Mesenteric fat pad (tissue), 1 donor: ENCODE measurements at places on chromosomes 16 and 17. TPM values are rescaled to one million over a fixed set of nuclear protein-coding genes. Genes with fewer than 3 reads are reported as not detected.

RUNDC3A gene
- total RNA-seq: 0.13 TPM

DNA sequence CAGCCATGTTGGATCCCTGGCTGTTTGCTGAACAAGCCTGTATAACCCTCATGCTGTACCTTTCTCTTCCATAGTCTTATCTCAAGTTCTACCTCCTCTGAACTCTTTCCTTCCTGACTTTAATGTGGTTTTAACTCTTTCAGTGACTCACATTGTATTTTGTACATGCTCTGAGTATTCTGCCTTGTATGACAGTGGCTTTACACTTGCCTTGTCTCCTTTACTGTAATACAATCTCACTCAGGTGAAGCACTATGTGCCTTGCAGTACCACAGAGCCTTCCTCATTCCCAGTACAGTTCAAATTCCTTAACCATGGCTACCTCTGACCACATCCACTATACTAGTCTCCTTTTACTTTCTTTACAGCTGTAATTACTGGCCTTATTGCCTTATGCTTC is 14.1 kb downstream of the PSMD11 start:
- DNase-seq: no peak

DNA sequence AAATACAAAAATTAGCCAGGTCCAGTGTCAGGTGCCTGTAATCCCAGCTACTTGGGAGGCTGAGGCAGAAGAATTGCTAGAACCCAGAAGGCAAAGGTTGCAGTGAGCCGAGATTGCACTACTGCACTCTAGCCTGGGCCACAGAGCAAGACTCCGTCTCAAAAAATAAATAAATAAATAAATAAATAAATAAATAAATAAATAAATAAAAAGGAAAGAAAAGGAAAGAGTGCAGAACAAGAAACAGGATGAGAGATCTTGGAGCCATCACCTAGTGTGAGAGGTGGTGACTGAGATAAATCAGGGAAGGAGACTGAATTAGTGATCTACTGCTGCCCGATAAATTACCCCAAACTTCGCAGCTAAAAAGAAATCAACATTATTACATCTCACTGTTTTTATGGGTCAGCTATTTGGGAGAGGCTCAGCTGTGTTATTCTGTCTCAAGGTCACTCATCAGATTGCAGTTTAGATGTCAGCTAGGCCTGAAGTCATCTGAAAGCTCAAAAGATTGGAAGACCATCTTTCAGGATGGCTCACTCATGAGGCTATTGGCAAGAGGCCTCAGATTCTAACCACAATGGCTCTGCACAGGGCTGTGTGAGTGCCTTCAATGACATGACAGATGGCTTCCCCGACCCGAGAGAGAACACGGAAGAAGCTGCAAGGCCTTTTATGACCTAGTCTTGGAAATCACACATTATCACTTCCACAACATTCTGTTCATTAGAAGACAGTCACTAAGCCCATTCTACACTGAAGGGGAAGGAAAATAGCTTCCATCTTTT is 66.4 kb downstream of the CMC2 start:
- DNase-seq: no peak

- peak; percentile 64 for DNase-seq
Observed at GRCh38 chr17:77735566-77736198, 222.8 kb upstream of the TNRC6C start.

ADAMTS18 gene
- 10.4 TPM for total RNA-seq

DNA sequence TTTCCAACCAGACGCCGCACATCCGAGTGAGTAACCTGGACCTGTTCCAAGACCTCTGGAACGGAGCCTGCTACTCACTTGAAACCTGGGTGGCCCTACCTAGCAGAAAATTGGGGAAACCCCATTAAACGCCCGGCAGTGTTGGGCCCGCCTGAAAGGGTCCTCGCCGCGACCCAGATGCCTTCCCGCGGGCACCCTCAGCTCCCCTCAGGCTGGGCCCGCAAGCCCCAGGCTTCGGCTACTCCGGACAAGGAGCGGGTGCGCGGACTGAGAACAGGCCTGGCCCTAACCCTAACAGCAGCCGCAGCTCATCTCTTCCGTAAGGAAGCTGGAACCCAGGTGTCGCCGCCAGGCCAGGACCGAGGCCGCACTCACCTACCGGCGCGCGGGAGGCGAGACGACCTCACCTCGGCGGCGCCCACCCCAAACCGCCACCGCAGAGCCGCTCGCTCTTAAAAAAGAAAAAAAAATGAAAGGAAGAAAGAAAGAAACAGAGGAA is 344 bp downstream of the PSME3IP1 start:
- no peak for DNase-seq

GRCh38 chr16:10989559-10989958 is 45.2 kb downstream of the CLEC16A start:
- DNase-seq: no peak

- no peak for DNase-seq
Observed at GRCh38 chr17:67241719-67242341, 3.2 kb downstream of the HELZ start.

SCNN1B gene
- total RNA-seq: 4.4 TPM

DNA sequence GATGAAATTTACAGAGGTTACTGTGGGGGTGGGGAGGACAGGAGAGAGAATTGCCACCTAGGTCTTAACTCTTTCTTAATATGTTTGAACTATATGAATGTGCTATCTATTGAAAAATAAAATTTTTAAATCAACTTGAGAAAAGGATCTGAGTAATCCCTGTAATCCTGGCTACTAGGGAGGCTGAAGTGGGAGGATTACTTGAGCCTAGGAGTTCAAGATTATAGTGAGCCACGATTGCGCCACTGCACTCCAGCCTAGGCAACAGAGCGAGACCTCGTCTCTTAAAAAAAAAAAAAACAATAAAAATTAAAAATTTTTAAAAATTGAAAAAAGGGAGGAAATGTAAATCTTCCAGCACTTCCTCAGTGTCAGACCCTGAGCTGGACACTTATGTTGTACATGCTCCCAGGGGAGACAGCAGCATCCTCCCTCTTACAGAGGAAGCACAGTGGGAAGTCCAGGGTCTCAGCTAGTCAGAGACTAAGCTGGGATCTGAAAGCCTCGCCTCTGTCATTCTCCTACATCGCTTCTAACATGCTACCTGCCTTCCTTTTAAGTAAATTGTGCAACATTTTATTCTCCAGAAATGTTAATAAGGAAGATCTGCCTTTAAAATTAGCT is 21.9 kb downstream of the PMM2 start:
- no peak for DNase-seq

DNA sequence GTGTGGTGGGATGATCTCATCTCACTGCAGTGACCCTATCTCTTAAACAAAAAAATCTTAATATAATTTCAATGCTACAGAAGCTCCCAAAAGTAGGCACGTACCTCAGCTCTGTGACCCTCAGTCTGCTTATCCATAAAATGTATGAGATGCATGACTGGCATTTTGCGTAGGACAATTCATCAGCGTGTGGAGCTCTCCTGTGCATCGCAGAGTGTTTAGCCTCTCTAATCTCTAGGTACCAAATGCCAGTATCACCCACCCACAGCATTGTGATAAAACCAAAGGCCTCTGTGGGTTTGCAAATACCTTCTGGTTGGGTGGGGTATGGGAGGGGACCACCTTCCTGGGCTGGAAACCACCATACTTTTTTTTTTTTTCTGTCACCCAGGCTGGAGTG is 19.0 kb upstream of the TUBG2 start:
- no peak for DNase-seq

- no peak for DNase-seq
Observed at GRCh38 chr16:28872952-28873351, 5.3 kb upstream of the ATP2A1 start.

GRCh38 chr16:30853758-30854157 is 40.1 kb downstream of the BCL7C start:
- no peak for DNase-seq

DNA sequence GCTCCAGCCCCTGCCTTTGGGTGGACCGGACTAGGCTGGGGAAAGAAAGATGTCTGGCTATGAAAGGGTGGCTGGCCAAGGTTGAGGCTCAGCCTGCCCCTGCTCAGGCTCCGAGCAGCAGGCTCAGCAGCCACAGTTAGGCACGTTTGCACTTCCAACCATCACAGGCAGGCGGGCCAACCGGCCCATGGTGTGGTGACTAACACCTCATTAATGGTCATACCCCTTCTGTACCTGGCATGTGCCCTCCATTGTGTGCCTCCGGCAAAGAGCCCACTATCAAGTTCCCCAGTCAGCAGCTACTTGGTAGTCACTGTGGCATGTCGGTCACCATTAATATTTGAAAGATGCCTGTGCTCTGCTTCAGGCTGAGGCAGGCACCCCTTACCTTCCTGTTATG is 6.7 kb downstream of the TBC1D24 start:
- no peak for DNase-seq

LRRC46 gene
- not detected for total RNA-seq

ANKS3 gene
- total RNA-seq: 16.4 TPM

SLC52A1 gene
- 0.22 TPM for total RNA-seq

- no peak for DNase-seq
Observed at GRCh38 chr17:49775546-49776260, 11.8 kb upstream of the FAM117A start.

DNA sequence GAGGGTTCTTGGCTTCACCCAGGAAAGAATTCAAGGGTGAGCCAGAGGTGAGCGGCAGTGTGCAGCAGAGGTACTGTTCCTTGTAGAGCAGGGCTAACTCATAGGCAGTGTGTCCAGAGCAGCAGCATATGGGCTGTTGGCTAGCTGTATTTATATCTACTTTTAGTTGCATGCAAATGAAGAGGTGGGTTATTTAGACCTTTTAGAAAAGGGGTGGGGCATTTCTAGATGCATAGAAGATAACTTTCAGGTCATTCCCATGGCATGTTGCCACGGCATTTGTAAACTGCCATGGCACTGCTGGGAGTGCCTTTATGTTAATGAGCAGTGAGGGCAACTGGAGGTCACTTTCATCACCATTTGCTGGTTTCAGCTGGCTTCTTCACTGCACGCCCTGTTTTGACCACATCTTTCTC is 141.0 kb downstream of the STX8 start:
- no peak for DNase-seq

DNA sequence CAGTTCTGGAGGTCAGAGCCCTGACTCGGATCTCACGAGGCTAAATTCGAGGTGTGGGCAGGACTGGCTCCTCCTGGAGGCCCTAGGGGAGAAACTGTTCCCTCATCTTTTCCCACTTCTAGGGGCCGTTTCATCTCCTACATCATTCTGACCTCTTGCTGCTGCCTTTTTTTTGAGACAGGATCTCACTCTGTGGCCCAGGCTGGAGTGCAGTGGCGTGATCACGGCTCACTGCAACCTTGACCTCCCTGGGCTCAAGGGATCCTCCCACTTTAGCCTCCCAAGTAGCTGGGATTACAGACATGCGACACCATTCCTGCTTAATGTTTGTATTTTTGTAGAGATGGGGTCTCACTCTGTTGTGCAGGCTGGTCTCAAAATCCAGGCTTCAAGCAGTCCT is 244.1 kb upstream of the GSE1 start:
- DNase-seq: no peak

DNA sequence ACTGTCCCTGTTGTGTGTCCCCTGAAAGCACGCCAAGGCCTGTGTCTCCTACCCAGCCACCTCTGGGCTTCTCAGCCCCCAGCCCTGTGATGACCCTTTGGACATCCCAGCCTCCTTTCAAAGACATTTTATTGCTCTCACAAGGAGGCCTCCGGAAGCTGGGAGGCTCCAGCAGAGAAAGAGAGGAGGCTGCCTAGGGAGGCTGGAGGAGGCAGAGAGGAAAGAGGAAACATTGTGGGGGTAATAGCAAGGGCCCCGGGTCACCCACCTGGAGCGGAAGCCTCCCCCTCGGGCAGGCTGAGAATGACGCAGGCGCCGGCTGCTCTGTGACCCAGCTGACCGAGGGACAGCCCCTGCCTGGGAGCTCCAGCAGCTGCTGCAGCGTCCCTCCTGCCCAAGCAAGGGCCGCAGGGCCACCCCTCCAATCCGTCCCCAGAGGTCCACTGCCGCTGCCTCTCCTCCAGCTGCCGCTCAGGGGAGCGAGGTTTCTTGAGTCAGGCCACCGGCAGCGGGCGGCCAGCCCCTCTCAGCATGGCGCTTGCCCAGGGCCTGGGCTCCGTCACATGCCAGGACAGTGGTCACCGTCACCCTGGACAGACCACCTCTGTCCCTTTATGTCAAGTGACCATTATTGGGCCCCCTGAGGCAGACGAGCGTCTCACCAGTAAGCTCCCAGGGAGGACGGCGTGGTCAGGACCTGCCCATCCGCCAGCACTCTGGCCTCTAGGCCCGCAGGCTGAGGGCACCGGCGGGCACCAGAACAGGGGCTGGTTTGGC is 29.3 kb downstream of the ACTG1 start:
- no peak for DNase-seq

GRCh38 chr17:82985973-82986372 is 93.4 kb upstream of the METRNL start:
- peak; percentile 81 for DNase-seq

NOD2 gene
- 4.5 TPM for total RNA-seq

TEKT3 gene
- total RNA-seq: not detected

DNA sequence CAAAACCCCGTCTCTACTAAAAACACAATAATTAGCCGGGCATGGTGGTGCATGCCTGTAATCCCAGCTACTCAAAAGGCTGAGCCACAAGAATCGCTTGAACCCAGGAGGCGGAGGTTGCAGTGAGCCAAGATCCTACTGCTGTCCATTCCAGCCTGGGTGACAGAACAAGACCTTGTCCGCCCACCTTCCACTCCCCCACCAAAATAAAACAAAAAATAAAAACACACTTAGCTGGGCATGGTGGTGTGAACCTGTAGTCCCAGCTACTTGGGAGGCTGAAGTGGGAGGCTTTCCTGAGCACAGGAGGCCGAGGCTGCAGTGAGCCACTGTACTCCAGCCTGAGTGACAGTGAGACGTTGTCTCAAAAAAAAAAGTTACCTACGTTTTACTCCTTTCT is 3.2 kb downstream of the PPM1E start:
- DNase-seq: no peak

KCNJ16 gene
- total RNA-seq: not detected

CCL3 gene
- 33.7 TPM for total RNA-seq

THRA gene
- total RNA-seq: 74.7 TPM

- no peak for DNase-seq
Observed at GRCh38 chr16:81480606-81481206, 36.1 kb downstream of the CMIP start.

C1QL1 gene
- total RNA-seq: not detected

KRTAP2-3 gene
- not detected for total RNA-seq

DNA sequence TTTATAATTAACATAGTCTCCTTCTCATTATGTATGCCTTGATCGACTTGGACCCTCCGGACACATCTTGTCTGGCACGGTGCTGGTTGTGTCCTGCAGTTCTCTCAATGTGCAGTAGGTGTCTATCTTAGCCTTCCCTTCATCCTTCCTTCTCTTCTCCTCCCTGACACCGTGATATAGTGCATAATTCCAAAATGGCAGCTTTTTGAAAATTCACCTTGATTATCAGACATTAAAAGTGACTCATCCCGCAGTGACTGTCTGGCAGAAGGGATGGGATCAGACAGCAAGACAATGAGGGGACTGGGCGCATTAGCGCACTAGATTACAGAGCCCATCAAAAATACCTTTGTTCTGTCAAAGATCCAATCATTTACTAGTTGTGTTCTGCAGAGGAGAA is 70.0 kb upstream of the PMFBP1 start:
- no peak for DNase-seq
